ENCODE measurements at places on chromosomes 7 and 10.

- no peak for ATAC-seq
These were observed 165.9 kb upstream of the PPP1R3A start for GRCh38 chr7:114084472-114085312.

DNA sequence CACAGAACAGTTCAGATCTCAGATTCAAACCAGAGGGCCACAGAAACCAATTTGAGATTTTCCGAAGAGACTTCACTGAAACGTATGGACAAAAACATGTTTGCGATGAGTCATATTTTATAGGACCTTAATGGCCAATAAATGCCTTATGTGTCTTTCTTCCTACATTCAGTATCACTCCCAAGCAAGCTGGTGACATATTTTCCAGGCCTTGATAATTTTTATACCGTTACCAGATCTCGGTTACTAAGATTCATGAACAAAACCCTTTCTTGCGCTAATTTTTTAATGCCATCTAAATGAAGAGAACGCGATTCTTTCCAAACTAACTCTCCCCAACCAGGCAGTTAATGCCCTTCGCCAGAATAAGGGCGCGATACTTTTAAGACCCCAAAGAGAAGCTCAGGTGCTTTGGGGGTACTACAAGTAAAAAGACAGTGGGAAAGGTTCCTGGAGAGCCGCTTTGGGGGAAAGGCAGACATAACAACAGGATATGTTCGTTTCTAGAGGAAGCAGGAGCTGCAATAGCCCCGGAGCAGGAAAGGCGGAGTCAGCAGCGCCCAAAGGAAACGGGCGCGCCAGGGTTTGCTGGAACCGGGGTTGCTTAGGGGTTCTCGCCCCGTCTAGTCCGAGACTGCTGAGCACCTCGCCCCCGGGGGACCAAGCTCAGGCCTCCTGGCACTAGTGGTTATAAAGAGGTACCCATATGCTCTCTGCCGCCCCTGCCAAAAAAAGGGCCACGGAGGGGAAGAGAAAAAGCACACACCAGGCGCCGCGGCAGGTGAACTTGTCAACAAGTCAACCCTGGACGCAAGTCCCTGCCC is 884 bp downstream of the ICA1 start:
- no peak for ATAC-seq

DNA sequence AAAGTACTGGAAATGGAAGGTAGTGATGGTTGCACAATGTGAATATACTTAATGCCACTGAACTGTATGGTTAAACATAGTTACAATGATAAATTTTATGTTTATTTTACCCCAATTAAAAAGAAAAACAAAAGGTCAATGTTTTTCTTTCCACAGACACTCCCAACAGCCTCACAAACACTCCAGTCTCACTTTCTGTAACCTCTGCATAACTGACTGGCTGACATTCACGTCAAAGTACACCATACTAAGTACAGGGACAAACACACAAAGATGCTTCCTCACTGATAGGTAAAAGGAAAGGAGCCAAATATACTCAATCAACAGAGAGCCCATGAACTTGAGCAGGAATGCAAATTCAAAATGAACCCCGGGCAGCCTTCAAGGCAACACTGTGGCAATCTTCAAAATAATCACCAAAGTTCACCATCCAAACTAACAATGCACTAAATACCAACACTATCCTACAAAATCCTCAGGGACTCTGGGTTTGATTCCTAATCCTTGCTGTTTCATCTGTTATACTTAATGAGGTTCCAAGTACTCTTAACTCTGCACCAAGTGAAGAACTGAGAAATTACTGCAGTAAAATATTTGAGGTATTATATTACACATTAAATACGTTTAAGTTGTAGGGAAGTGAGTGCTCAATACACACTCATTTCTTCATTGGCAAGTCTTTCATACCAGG is 90.8 kb downstream of the ARMH3 start:
- no peak for ATAC-seq

DNA sequence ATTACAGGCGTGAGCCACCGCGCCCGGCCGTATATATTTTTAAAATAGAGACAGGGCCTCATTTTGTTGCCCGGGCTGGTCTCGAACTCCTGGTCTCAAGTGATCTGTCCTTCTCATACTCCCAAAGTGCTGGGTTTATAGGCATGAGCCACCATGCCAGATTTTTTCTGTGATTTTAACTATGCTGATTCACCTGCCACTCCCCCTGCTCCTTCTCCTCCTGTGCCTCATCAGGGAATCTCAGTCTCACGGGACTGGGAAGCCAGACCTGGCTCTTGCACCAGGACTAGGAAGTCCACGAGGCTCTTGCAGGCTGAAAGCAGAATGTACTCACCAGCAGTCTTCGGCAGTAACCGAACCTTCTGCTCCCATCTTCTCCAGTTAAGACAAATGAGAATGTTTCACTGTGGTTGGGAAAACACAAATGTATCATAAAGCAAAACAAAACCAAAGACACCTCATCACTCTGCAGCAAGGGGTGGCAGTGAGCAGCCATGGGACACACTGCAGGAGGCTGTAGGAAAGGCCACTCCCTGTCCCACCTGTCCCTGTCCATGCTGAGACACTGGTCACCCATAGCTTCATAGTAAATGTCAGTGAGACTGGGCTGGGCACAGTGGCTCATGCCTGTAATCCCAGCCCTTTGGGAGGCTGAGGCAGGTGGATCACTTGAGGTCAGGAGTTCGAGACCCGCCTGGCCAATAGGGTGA is 78.7 kb upstream of the MKRN1 start:
- no peak for ATAC-seq

All from activated CD4-positive, CD25-positive, alpha-beta regulatory T cell treated with anti-CD3 and anti-CD28 coated beads, Interleukin-2, amount 50 U/mL, for 24 hours (primary cell).